ENCODE measurements at places on chromosomes 5 and 9.

DNA sequence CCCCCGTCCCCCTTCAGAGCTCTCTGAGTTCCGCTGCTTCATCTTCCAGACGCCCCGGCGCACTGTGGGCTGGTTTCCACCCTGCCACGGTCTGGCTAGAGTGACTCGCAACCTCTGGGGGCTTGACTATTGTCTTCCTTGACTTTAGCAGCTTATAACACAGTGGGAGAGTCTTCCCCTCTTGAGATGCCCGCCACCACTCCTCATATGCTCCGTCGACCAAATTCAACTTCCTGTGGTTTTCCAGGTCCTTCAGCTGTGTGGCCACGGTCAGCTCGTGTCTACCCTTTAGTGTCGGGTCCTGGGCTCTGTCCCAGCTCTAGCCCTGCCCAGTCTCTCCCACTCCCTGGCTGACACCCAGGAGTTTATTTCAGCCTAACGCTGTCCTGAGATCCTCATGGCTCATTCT, 28.2 kb upstream of the NCS1 start:
- DNase-seq, result no peak

DNA sequence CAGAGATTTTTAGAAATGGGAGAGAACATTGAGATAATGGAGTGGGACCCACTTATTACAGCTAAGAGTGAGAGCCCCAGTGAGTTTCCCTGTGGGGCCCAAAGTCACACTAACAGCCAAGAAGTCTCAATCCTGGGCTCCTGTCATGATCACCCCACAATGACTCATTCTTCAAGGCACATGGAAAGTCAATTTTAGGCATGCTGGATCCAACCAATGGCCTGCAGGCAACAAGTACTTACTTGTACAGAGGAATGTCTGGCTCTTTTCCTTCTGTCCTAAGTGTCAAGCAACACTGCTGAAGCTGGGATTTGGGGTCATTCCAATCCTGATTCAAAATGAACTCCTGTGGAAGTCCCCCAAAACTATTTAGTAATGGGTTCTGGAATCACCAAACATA, 123.1 kb downstream of the DROSHA start:
- DNase-seq, result no peak

DNA sequence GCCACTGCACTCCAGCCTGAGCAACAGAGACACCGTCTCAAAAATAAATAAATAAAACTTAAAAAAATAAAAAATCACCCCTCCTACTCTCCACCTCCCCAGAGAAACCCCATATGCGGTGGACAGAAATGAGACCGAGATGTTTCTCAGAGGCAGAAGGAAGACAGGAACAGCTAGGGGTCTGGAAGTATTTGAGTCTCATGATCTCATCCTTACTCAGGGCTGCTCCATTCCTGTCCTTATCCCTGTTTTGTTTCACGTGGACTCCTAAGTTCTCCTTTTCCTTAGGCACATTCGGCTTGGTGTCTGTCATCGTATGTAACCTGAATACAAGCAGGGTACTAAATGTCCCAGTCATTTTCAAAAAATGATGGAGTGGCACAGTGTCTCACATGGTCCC, 76.1 kb downstream of the C9orf50 start:
- DNase-seq, result no peak

DNA sequence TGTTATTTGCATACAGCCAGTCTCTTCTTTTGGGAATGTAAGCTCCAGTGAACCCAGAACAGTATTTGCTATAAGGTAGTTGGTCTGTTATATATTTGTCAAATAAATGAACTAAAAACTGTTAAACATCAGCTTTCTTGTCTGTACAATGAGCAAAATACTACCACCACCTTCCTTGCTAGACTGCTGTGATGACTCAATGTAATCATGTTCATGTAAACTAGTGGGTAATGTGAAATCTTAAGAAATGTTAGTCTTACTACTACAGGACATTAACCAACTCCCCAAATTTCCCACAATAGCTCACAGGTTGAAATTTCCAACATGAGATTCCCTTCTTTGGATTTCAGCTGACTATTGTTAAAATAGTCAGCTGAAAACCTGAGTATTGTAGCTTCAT, 176.1 kb downstream of the TRPM3 start:
- DNase-seq, result no peak

DNA sequence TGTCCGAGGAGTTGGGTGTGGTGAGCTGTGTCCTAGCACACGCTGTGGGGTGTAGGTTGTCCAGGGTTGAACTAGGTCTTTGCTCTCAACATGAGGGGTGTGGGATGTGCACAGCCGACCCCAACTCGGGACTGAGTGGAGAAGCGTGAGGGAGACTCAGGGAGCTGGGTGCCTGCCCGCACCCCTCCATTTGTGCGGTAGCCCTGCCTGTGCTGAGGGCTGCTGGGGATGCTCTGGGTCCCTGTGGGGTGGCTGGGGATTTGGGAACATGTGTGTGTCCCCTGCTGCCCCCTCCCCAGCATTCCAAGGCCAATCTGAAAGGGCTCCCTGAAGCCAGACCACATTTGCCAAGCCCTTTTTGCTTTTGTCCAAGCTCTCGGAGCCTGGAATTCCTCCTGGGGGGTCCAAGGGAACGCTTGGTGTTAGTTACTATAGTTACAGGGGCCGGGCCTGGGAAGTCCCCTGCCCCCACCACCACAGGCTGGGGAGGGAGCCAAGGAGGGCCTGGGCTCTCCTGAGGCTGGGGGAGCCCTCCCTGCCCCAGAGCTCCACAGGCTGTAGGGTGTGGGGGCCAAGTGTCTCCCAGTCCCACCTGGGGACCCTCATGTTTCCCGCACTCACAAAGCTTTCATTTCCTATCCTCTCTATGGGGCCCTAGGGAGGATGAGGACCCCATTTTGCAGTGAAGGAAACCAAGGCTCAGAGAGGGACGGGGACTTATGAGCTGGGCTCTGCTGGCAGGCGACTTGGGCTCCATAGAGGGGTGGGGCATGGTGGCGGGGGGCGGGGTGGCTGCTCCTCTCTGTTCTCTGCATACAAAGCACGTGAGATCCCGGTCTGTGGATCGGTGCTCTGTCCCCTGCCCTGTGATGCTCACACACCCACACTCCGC, 1.1 kb downstream of the CRB2 start:
- DNase-seq, result no peak

DNA sequence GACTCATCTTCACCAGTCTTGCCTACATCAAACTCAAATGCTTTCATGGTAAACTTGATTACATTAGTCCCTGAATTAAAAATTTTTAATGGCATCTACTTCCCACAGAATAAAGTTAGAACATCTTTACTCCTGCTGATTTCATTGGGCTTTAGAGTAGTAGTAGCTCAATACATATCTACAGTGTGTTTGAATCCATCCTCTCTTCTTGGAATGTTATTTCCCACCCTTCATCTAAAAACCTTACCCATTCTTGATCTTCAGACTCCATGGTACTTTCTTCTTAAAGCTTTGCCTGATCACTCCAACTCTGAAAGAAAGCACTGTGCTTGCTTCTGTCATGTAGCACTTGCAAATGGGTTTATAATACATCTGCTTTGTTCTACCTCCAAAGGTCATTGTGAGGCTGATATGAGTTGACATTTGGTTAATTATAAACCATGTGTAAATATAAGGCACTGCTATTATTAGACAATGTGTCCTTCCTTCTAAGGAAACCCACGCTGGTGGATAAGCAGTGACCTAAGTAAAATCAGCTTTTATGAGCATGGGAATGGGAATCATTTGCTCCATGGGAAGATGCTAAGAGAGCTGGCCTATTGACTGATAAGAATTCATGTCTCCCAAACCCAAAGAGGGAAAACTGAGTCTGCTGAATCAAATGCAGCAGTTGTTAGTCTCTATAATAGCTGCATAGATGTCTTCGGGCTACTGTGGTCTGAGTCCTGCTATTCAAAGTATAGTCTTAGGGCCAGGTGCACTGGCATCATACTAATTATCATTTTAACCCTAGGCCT, 7.5 kb upstream of the PRLR start:
- DNase-seq, result no peak

- no peak for DNase-seq
Observed at GRCh38 chr5:96823900-96824380, 16.2 kb upstream of the ERAP1 start.

DNA sequence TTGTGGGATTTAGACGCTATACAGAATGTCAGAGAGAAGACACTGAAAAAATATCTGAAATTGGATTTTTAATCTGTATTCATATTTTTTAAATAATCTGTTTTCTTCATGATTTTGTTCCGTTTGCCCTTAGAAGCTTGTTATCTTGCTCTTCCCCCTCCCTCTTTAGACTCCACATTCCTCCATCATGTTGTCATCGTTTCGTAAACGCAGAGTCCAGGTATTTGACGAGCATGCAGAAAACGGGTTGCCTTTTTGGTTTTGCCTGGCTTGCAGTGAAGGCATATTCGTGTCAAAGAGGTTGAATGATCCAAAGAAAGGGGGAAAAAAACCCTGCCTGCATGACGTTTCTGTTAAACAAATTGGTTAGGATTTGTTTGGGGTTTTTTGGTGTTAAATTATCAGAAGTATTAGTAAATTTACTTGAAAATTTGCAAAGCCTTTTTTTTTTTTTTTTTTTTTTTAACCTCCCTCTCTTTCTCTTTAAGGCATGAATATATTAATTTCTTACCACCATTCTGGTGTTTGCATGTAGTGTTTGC, 2.9 kb downstream of the SPTAN1 start:
- DNase-seq, result no peak

- DNase-seq, result no peak
Observed at GRCh38 chr5:142981886-142982820, 212.0 kb downstream of the ARHGAP26 start.

DNA sequence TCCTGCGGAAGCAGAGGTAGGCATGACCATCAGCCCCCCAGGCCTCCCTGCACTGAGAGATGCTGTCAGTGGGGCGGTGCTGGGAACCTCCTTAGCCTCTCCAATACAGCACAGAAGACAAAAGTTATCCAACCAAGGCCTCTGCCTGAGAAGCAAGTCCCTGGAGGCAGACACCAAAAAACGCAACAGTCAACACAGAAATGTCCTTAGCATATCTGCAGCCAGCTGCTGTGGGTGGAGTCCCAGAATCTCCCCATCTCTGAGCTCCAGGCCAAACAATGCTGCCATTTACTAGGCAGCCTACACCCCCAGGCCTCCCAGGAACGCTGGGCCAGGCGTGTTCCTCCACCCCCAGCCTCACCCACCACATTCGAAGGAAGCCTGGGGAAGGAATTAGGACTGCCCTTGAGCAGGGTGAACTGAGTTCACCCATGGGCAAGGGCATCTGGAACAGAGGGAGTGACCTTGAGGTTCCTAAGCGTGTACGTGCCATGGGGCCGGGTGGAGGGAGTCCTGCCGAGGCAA, 43.7 kb downstream of the STK10 start:
- DNase-seq, result no peak

GRCh38 chr5:147408980-147409379, 100.9 kb downstream of the DPYSL3 start:
- no peak for DNase-seq

DNA sequence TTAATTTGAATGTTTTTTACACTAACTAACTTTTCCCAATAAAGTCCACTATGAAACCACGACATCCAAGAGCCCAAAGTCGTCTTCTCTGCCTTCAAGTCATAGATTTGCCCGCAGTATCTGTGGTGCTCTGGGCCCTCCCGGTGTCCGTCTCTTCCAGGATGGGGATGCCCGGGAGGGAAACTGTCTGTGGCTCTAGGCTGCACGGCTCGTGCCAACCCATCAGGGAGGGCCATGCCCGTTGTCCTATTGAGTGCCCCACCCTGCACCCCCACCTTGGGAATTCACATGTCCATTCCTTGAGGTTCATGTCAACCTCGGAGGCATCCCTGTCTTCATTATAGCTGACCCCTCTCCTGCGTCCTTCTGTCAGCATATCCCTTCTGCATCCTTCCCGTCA, 59.8 kb upstream of the LRRTM2 start:
- no peak for DNase-seq

DNA sequence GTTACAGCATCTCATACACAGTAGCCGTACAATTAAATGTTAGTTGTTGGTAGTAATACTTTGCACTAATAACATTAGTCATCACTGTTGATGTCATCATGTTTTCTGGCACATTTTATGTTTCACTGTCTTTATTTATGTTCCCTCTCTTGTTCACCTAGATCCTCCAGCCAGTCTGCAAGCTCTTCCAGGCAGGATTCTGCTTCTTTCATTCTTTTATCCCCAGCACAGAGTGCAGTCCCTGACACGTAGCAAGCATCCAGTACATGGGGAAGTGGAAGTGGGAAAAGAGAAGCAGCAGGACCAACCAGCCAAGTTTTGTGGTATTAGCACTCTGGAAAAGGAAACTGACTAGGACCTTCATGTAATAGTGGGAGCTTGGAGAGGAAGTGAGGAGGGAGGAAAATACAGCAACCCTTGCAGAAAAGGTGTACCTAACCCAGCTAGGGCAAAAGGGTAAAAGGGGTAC, 89.7 kb upstream of the SLC44A1 start:
- DNase-seq, result no peak

- DNase-seq, result no peak
Observed at GRCh38 chr5:156383510-156384265, 56.7 kb downstream of the SGCD start.

GRCh38 chr9:104921067-104921741, 6.8 kb downstream of the ABCA1 start:
- no peak for DNase-seq

DNA sequence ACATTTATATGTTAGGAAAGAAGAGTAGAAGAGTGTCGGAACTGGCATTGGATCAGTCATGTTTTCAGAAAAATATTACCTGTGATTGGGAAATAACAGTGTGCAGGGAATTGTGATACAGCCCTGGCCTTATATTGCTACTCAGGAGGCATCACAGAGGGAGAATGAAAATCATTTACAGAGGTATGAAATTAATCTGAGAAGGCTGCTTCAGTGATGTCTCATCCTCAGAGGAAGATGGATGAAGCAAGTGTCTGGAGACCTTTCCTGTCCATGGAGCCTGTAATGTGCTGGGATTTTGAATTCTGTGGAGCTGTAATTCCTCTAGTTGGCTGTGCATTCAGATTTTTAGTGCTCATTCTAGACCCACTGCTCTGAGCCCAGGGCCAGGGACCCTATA, 3.8 kb downstream of the ACTBL2 start:
- DNase-seq, result no peak

DNA sequence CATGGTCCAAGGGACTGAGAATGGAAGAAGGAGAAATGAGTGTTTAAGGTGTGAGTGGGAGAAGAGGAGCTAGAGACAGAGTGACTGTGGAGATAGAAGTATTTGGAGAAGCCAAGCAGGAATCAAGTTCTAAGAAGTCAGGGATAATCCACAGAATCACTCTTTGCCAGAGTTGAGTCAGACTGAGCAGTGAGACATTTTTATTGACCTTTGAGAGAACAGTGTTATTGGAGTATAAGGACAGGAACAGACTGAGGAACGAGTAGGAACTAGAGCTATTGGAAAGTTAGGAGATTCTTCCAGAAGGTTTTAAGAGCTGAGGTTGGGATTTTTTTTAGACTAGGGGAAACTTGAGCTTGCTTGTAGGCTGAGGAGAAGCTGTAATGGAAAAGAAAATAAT, 37.2 kb downstream of the RCL1 start:
- no peak for DNase-seq

- no peak for DNase-seq
Observed at GRCh38 chr5:78495800-78496199, 135.4 kb downstream of the SCAMP1 start.

GRCh38 chr5:22473886-22474285, 379.3 kb downstream of the CDH12 start:
- no peak for DNase-seq

Measured in activated effector memory CD4-positive, alpha-beta T cell treated with Interleukin-2 at 50 U/mL for 16 hours (primary cell).